Esophagus mucosa (tissue), 1 donor: ENCODE measurements at places on chromosomes 5 and 9.

GRCh38 chr5:59522201-59522831, 371.2 kb downstream of the PDE4D start:
- no peak for ATAC-seq

- ATAC-seq: peak; percentile 46
Observed at GRCh38 chr9:127976498-127976897, 4.3 kb downstream of the EEIG1 start.

DNA sequence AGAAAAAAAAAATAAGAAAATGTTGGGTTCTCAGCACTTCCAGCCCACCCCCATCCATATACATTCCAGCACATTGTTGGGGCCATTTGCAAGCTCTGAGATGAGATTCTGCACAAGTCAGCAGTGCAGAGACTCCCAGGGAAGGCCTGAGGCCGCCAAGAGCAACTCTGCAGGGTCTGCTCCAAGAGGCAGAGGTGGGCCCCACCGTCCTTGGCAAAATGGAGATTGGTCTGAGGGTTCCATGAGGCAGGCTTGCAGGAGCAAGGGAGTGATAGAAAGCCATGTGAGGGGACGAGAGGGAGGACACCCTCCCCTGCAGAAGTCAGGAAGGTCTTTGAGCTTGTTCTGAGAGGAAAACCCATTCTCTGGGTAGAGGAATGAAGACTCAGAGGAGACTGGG, 51.9 kb upstream of the SAP30L start:
- ATAC-seq: no peak

DNA sequence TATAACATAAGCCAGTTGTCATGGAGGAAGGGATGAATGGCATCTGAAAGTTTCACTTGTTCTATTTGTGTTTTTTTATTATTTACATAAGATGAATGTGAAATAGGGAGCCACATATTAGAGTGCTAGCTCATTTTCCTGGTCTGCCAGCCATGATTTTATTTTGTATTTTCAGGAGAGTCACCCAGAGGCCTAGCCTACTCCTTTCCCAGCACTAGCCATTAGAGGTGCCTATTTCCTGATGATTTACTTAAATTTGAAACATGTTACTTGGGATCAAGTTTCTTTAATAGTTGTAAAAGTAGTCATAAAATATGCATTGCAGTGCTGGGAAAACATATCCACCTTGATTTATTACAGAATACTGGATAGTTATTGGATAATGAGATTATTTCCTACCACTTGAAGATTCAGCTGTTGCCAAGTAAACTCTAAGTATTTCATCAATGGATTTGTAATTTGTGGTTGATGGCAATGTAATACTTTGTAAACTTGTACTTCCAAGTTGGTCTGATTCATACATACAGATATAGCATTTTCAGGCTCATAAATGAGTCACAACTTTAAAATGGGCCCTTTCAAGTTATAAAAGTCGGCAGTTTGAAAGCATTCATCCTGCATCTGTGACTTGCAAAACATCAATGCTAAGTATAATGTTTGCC, 50.8 kb downstream of the KCNN2 start:
- peak; percentile 32 for ATAC-seq

DNA sequence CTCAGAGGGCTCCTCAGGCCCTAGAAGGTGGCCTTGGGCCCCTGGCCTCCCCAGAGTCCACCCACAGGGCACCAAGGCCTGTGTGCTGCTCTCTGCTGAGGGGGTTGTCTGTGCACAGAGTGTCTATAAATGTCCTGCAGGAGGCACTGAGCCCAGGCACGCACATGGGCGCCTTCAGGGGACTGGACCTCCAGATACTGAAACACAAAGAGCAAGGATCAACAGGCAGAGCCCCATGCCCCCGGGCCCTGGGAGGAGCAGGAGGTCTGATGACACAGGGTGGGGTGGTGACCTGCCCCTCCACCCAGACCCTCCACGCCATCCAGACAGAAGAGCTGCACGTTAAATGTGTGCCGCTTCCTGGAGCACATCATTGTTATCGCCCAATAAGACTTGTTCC, 64.6 kb upstream of the SIMC1 start:
- ATAC-seq: no peak
